ENCODE measurements at places on chromosomes 11 and 22.

- no peak for DNase-seq
Observed at GRCh38 chr11:78906566-78906965, 331.9 kb upstream of the NARS2 start.

DNA sequence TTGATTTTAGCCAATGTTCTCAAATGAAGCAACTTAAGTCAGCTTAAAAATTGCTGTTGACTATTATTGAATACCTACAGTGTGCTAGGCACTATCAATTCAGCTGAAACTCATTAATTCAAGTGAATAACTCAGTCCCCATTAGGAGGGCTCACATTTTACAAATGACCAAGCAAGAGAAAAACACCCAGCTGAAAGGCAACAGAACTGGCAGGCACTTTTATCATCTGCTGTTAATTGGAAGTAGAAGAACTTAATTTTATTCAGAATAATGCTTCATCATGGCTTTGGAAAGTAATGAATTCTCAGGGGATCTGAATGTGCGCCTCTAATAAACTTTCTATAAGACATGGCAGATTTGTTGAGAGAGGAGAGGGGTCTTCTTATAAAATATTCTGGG, 1066.9 kb downstream of the DLG2 start:
- no peak for DNase-seq

DNA sequence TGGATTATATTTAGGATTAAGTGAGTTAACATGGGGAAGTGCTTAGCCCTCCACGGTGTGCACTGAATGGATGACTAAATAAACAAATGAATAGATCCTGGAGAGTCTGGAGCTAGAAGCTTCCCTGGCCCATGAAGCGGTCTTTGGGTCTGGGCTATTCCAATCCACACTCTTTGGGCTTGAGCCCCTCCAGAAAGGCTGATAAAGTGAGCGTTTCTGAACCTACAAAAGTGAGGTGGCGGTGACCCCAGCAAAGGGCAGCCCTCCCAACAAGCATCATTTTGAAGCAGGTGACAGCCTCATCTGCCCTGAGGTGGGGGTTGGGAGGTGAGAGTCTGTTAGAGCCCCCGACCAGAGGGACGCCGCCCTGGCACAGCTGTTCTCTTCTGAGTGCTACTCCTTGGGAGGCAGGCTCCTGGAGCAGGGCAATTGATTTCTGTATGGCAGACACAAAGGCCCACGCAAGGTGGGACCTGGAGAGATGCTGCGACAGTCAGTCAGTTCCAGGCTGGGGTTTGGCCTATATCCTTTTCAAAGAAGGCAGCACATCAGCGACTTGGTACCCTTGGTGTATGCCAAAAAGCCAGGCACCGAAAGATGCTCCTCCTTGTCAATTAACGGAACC, 157.8 kb downstream of the CACNA1I start:
- DNase-seq = no peak

GRCh38 chr22:25062386-25063085, 110.0 kb downstream of the KIAA1671 start:
- DNase-seq = no peak

DNA sequence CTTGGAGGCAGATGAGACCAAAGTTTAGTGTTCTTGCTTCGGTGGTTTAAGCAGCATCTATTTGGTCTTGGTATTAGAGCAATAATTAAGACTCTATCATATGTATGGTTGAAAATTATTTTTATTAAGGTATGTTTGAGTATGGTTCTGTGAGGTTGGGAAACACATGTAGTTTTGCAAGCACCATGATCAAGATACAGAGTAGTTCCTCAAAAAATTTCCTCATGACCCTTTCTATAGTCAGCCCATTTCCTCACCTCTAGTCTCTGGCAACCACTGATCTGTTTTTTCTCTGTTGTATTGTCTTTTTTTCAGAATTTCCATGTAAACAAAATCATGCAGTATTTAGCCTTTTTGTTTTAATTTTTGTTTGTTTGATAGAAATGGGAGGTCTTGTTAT, 18.4 kb downstream of the MTMR3 start:
- no peak for DNase-seq

GRCh38 chr11:3089236-3090061, 32.2 kb upstream of the CARS1 start:
- no peak for DNase-seq
